ENCODE measurements at places on chromosomes 6 and 20. TPM values are rescaled to one million over a fixed set of nuclear protein-coding genes. Genes with fewer than 3 reads are reported as not detected.
A peak's percentile ranks its signal among the peaks of the same experiment; 100 is the strongest.

- no peak for DNase-seq
Measured at GRCh38 chr6:121000381-121000780, 333.9 kb downstream of the TBC1D32 start.

GRCh38 chr6:54910431-54910884 is 63.9 kb downstream of the FAM83B start:
- DNase-seq, result no peak

DNA sequence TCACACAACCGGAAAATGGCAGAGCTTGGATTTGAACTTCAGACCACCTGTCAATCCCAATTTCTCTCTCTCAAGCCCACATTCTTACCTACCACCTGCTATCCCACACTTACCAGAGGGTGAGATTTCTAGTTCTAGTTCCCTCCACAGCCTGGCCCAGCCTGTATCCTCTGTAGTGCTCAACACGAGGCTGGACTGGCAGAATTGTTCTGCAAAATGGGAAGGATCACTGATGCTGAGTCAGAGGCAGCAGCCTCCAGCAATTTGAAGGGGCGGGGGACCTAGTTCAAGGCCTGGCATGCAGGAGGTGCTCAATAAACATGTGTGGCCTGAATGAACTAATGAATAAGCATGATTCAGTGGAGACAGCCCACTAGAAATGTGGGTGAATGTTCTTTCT is 53.6 kb upstream of the TTPAL start:
- DNase-seq, result peak; percentile 70

NCOA5 gene
- 28.1 TPM for total RNA-seq

CGA gene
- not detected for total RNA-seq

BANF2 gene
- not detected for total RNA-seq

DNA sequence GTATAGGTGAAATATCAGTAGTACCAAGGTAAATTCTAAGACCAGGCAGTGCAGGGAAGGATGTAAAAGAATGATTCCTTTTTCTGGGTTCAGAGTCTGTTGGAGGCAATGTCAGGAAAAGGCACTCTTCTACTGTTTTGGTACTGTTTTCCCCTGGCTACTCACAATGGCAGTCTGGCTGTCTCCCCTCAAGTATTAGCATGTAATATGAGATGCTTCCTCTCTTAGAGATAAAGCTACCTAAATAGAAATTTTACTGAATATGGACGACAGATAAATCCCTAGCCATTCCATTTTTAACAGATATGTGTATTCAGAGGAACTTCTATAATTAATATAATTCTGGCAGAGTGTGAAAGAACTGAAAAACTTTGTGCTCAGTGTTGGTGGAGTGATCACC is 3.5 kb downstream of the RNF8 start:
- no peak for DNase-seq

DSP gene
- total RNA-seq, result 109 TPM

ZNF311 gene
- total RNA-seq, result 2.1 TPM

ZNFX1 gene
- 24.1 TPM for total RNA-seq

GRCh38 chr6:33259032-33259431 is 12.6 kb downstream of the VPS52 start:
- DNase-seq, result peak; percentile 96

DNA sequence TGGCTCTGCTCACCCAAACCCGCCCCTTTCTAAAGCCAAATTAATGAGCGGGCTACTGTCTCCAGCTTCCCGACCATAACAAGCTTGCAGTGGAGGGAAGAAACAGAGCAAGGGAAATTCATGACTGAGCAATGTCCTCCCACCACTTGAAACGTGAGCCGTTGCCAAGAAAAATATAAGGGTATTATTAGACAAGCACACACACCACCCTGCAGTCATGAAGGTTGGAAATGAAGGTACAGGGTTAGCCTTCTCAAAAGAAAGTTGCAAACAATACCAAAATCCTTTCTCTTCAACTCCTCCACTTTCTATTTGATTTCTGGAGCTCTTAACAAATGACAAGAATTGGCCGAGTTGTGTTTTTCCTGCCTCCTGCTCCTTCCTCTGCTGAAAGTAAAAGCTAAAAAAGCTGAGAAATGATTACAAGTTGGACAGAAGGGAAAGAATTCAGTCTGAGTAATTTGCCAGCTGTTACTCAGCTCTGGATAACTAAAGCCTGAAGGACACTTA is 151.1 kb upstream of the B3GAT2 start:
- no peak for DNase-seq

RSPO3 gene
- total RNA-seq, result not detected

HLA-DQB1 gene
- 5.9 TPM for total RNA-seq

HUS1B gene
- total RNA-seq, result 0.94 TPM

GRCh38 chr6:150894935-150895552 is 29.5 kb downstream of the MTHFD1L start:
- DNase-seq, result peak; percentile 88

DNA sequence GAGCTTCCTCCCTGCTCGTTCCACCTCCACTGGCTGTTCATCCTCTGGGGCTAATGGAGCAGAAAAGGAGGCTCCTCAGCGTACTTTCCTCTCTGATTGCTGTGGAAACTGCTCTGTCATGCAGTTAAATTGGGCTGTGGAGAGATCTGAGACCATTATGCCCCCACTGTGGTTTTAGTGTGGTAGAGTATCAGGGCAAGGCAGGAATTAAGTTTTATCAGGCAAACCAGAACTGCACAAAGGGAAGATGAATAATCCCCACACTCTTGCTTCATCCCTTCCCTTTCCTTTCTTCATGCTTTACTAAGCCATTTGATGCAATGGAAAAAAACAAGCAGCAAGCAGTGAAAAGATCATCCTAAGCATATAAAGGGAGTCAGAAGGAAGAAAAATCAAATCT is 11.9 kb upstream of the ME1 start:
- no peak for DNase-seq

DNA sequence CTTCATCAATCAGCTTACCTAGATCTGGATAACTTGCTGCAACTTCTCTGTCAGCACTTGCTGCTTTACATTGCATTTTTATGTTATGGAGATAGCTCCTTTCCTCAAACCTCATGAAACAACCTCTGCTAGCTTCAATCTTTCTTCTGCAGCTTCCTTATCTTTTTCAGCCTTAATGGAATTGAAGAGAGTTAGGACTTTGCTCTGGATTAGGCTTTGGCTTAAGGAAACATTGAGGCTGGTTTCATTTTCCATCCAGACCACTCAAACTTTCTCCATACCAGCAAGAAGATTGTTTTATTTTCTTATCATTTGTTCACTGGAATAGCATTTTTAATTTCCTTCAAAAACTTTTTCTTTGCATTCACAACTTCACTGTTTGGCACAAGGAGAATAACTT is 48.8 kb upstream of the PAK5 start:
- no peak for DNase-seq

DNA sequence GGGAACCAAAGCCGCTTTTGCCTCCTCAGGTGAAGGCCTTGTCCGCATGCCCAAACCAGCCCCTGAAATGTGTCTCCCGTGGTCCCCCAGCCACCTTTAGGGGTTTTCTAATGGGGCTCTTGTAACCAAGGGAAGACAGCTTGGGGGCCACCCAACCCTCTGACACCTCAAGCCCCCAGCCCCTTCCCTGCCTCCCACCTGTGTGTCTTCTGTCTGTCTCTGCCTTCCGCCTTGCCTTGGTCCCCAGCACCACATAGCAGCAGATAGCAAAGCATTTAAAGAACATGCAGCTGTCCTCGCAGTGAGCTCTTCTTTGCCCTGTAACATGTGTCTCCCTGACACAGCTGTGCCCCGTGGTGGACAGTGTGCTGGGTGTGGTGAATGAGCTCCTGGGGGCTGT is 9.6 kb downstream of the BPIFB3 start:
- DNase-seq, result no peak

BCAS1 gene
- 4.0 TPM for total RNA-seq

DNA sequence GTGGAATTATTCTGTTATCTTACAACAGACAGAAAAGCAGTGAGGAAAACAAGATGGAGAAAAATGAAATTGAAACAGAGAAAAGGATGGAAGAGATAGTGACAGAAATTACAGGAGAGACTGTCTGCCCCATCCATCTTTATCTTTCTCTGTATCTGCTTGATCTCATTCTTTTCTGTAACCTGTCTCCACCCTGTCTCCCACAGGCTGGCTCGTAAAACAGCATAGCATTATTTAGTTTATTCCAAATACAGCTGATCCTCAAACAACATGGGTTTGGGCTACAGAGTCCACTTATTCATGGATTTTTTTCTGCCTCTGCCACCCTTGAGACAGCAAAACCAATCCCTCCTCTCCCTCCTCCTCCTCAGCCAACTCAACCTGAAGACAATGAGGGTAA is 482.3 kb upstream of the JARID2 start:
- DNase-seq, result no peak

GRCh38 chr20:53826597-53827291 is 233.1 kb upstream of the ZNF217 start:
- DNase-seq, result no peak

- no peak for DNase-seq
Measured at GRCh38 chr20:46512943-46513844, at the start of gene ZNF334. ZNF334 (minus strand) TSS chr20:46513559; CDS start chr20:46512102, 1,457 bp downstream.

DNA sequence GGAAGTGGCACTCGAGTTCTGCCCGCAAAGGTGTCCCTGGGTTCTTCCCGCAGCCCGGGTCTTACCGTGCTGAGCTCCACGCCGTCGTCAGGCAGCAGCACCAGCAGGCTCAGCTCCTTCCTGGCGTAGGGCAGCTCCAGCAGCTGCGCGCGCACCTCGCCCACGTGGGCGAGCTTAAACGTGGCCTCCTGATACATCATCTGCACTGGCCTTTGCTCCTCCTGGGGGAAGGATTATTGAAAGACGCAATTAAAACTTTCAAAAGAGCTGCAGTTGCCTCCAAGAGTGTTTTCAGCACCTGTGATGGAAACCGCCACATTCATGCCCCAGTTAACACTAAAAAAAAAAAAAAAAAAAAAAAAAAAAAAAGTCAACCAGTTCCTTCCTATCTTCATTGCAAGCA is 11.3 kb downstream of the SERPINB9 start:
- no peak for DNase-seq

DNA sequence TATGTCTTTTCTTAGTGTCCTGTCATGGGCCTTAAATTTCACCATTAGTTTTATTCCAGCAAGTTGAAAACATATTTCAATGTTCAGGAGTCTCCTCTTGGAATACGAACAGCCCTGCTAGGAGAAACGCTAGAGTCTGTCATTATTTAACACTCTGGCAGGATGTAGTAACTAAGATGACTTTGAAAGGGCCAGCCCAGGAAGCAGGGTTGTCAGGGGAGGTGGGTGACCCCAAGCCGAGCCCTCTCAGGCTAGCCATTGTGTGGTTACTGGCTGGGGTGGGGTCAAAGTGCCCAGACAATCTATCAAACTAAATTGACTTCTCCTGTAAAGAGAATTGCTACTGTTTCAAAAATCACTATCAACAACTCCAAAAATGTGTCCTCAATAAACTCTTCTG is 67.8 kb downstream of the LY86 start:
- no peak for DNase-seq

GRCh38 chr6:132072831-132073230 is 121.7 kb upstream of the CCN2 start:
- no peak for DNase-seq

GRCh38 chr20:6783752-6784151 is 16.3 kb downstream of the BMP2 start:
- DNase-seq, result no peak

GRCh38 chr6:77123527-77123926 is 339.8 kb downstream of the HTR1B start:
- DNase-seq, result no peak

GRCh38 chr20:846894-847278 is 13.4 kb downstream of the FAM110A start:
- no peak for DNase-seq

DNA sequence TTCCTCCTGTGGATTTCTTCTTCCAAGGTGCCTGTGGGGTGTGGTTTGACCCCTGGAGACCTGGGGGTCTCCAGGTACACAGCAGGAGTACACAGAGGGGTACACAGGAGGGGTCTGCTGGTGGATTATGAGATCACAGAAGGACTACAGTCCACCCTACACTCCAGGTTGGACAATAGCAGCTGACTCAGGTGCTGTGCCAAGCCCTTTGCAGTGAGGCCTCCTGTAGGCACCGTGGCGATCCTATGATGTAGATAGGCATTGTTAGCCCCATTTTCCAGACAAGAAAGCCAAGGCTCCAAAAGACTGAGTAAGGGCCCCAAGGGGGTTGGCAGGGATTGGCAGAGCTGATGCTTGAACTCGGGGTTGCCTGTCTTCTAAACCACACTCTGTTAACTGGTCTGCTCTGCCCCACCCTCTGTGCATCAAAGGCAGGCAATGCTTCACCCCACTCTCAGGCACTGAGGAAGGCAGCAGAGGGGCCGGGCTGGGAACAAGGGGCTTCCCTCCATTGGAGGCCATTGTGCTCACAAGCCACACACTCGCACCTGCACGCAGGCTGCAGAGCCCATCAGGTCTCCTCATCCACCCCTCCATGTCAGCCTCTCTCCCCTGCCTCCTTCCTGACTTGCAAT is 77.5 kb upstream of the SIRPA start:
- DNase-seq, result no peak

EEF1E1 gene
- 50.9 TPM for total RNA-seq

DNA sequence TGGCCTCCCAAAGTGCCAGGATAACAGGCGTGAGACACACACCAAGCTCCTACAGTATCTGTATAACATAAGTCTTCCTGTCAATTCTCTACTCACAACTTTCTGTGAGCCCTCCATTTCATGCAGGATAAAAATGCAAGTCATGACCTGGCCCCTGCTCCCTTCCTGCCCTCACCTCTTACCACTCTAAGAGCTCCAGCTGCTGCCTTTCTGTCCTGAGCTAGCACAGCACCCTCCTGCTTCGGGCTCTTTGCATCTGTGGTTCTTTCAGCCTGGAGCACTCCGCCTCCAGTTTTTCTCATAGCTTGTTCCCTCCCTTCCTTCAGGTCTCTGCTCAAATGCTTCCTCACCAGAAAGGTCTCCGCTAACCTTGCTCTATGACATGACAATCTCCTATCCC is 23.7 kb upstream of the TRPC4AP start:
- no peak for DNase-seq

PGC gene
- total RNA-seq, result not detected

DNA sequence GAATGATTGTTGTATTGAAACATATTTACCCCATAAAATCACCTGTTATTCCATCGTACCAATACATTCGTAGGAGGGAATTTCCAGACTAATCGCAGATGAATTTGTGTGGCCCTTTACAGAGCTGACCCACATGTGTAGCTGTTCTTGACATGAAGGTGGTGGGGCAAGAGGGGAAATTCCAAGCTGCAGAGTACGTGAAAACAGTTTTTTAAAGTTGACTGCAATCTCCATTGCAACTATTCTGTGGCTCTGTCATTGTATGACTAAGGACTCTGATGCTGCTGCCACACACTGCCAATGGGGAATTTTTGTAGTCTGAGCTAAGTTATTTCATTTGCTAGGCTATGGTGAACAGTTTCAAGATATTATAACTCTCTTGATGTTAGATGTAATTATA is 46.4 kb upstream of the ADTRP start:
- DNase-seq, result no peak

DNA sequence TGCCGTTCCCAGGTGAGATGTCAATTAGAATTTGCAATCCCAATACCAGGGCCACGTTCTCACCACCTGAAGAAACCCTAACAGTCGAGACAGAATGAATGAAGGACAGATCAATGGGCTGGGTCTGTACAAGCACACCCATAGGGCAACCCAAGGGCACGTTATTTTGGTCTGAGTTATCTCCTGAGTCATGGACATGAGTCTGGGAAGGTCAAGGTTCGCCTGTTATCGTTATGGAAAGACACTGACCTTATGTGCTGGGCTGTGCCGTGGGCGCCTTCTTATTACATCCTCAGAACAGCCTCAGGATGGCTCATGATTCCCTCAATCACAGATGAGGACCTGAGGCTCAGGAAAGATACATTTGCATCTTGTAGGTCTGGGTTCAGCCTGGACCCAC is 175.0 kb upstream of the SULF2 start:
- peak; percentile 67 for DNase-seq

Data from PC-9 (cell line).